ENCODE measurements at places on chromosomes 1 and 21. TPM values are rescaled to one million over a fixed set of nuclear protein-coding genes. Genes with fewer than 3 reads are reported as not detected.

Gene ECE1
- 76.2 TPM for polyA plus RNA-seq

Gene LCE1A
- polyA plus RNA-seq = not detected

Gene CDC42SE1
- 27.9 TPM for polyA plus RNA-seq

Gene LRRC39
- polyA plus RNA-seq = 142 TPM

All from right cardiac atrium (tissue), 5 donors.